ENCODE measurements at places on chromosomes 4 and X. TPM values are rescaled to one million over a fixed set of nuclear protein-coding genes. Genes with fewer than 3 reads are reported as not detected.

CXCL11 gene
- total RNA-seq, result not detected

IGFBP7 gene
- 4.5 TPM for total RNA-seq

SAGE1 gene
- total RNA-seq, result not detected

FANCB gene
- total RNA-seq, result 5.9 TPM

UBE2A gene
- total RNA-seq, result 21.3 TPM

ZC4H2 gene
- total RNA-seq, result 4.3 TPM

PCDH18 gene
- total RNA-seq, result 100 TPM

BEX3 gene
- total RNA-seq, result 120 TPM

AFF1 gene
- 18.4 TPM for total RNA-seq

SLC34A2 gene
- not detected for total RNA-seq

MORF4L2 gene
- total RNA-seq, result 616 TPM

UGT2B15 gene
- not detected for total RNA-seq

KCND1 gene
- total RNA-seq, result 0.20 TPM

CXCL6 gene
- 0.59 TPM for total RNA-seq

TMPRSS11A gene
- not detected for total RNA-seq

SSX2B gene
- not detected for total RNA-seq

TEX13D gene
- total RNA-seq, result not detected

RGN gene
- total RNA-seq, result 0.98 TPM

TRIM2 gene
- total RNA-seq, result 27.2 TPM

DMRTC1 gene
- total RNA-seq, result not detected

ZMAT1 gene
- 0.37 TPM for total RNA-seq

ITM2A gene
- 0.98 TPM for total RNA-seq

COL4A5 gene
- 18.0 TPM for total RNA-seq

UBL4A gene
- total RNA-seq, result 37.5 TPM

DUSP21 gene
- not detected for total RNA-seq

GPR173 gene
- total RNA-seq, result 3.1 TPM

NCAPG gene
- 51.6 TPM for total RNA-seq

FHIP1A gene
- not detected for total RNA-seq

AFM gene
- not detected for total RNA-seq

SULT1E1 gene
- total RNA-seq, result 0.37 TPM

MAPK10 gene
- total RNA-seq, result 3.9 TPM

PARM1 gene
- total RNA-seq, result 0.20 TPM

CSAG1 gene
- total RNA-seq, result not detected

DAPP1 gene
- not detected for total RNA-seq

All from subcutaneous preadipocyte (primary cell).